ENCODE measurements at places on chromosomes 16 and 17.
A peak's percentile ranks its signal among the peaks of the same experiment; 100 is the strongest.

- peak; percentile 75 for DNase-seq
These were observed 504 bp downstream of the SRSF1 start for GRCh38 chr17:58006560-58006923.

DNA sequence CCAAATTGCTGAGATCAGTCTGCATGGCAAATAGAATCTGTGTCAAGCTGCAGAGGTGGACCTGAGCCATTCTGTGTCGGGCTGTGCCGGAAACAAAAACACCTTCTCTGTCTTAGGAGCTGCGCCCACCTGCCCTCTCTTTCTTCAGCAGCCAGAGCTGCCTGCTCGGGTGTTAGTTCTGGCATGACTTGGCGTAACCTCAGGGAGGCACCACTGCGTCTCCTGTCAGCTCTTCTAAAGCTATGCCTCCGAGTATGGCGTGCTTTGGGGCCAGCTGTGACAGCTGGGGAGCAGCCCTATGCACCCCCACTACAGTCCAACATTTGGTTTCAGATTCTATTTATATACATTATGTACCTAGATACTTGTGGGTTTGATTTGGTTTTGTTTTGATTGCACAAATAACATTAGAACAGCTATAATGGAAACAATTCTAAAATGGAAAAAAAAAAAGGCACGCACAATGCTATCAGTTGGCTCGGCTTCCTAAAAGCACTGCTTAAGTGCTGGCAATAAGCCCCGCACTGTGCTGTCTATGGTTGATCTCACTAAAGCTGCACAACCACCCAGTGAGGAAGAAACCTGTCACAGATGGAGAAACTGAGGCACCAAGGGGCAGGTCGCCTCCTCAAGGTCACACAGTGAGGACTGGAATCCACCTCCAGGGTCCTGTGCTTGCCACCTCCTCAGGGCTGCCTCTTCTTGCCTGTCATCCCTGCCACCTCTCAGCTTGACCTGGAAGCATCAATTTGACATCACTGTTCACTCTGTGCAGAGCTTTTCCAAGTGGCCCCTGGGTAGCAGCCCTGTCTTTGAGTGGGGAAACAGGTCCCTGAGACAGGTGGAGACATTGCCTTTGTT is 18.7 kb upstream of the ADGRG1 start:
- DNase-seq, result no peak

GRCh38 chr17:80564545-80564944 is 19.9 kb downstream of the RPTOR start:
- no peak for DNase-seq

- no peak for DNase-seq
These were observed 19.9 kb upstream of the CALB2 start for GRCh38 chr16:71338632-71339031.

- no peak for DNase-seq
These were observed 47.5 kb downstream of the NT5M start for GRCh38 chr17:17350491-17351355.

DNA sequence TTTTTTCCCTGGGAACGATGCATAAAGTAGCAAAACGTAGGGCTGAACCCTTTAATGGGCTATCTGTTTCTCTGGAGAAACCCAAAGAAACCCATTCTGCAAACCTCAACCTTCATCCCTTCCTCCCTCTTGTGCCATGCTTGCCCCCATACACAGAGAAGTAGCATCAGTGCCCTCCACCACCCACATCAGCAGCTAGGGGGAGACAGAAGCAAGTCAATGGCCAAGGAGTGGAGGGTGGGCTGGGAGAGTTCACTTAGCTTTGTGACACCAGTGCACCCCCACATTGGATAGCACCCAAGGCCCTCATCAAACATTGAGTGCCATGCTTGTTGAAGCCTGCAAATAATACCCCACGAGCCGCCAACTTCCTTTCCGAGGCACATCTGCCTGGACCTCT is 282.4 kb downstream of the ABCC12 start:
- DNase-seq, result no peak

- DNase-seq, result no peak
These were observed 833.6 kb upstream of the SOX9 start for GRCh38 chr17:71287071-71287823.

- no peak for DNase-seq
These were observed 1.1 kb downstream of the ZNF423 start for GRCh38 chr16:49854796-49855203.

GRCh38 chr16:79713609-79714309 is 113.2 kb upstream of the MAF start:
- DNase-seq, result no peak

- DNase-seq, result no peak
These were observed at the start of gene CTRB2 for GRCh38 chr16:75206749-75207451. Gene CTRB2 (minus strand): TSS chr16:75207161. CDS start chr16:75207141, 20 bp downstream.

GRCh38 chr16:3050487-3050886 is 4.1 kb downstream of the MMP25 start:
- no peak for DNase-seq

DNA sequence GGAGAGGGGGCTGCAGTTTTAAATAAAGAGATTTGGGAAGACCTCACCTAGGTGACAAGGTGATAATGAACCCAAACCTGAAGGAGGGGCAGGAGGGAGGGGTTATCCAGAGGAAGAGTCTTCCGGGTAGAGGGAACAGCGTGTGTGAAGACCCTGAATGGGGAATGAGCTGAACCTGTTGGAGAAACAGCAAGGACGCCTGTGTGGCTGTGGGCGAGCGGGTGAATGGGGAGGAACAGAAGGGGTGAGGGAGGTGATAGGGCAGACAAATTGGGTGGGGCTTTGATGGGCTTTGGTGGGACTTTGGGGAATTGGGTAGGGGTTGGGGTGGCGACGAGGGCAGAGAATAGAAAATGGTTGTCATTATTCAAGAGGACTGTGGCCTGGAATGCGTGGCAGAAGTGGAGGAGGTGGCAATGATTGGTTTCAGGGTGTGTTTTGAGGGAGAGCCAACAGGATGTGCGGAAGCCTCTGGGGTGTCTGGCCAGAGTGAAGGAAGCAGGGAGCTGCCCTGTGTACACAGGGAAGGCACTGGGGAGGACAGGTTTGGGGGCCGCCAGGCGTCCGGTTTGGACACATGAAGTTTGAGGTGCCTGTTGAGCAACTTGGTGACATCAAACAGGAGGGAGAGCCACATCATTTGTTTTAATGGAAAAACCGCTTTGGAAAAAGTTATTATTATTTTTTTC is 48.7 kb downstream of the NKD1 start:
- DNase-seq, result no peak

DNA sequence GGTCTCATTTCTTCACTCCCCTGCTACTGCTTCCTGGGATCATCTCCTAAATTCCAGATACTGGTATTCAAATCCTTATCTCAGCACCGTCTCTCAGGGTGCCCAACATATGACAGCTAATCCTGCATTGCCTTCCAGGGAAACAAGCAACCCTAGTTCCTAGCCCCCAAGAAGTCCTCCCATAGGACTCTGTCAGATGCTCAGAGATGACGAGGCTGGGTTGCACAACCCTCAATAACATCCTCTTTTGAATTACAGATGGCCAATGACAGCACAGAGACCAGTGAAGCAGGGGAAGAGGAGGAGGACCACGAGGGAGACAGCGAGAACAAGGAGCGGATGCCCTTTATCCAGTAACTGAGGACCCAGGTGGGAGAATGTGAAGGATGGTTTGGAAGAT is 45.0 kb upstream of the CLEC3A start:
- no peak for DNase-seq

DNA sequence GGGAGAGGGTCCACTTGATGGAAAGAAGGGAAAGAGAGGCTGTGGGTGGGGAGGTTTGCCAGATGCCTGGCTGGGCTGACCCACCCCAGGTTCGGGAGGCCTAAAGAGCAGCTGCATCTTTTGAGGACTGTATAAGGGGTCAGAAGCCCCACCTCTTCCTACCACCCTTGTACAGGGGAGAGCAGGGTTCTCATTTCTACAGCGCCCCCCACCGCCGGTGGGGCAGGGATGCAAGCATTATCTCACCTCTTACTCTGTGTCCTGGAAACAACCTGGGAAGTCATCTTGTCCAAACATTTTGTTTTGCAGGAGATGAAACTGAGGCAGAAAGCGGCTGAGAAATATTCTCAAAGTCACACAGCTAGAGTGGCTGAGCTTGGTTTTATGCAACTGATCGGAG is 22.5 kb upstream of the CCDC182 start:
- DNase-seq, result no peak

GRCh38 chr17:45705123-45706009 is 78.8 kb upstream of the CRHR1 start:
- DNase-seq, result peak; percentile 31

GRCh38 chr16:50165473-50165872 is 12.4 kb downstream of the TENT4B start:
- DNase-seq, result no peak

DNA sequence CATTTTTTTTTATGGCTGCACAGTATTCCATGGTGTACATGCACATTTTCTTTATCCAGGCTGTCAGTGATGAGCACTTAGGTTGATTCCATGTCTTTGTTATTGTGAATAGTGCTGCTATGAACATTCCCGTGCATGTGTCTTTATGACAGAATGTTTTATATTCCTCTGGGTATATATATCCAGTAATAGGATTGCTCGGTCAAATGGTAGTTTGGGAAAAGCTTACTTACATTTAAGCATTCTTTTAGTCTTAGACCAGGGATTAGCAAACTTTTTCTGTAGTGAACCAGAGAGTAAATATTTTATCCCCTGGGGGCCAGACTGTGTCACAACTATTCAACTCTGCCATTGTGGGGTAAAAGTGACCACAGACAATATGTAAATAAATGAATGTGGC is 40.2 kb downstream of the MED13 start:
- no peak for DNase-seq

DNA sequence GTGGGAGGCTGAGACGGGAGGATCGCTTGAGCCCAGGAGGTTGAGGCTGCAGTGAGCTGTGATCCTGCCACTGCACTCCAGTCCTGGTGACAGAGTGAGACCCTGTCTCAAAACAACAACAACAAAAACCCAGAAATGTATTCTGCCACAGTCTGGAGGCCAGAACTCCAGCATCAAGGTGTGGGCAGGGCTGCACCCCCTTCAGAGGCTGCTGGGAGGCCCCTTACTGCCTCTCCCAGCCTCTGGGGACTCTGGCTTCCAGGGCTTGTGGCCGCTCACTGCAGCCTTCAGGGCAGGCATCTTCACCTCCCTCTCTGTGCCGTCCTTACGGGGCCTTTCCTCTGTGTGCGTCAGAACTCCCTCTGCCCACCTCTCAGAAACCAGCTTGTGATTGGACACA is 209.4 kb upstream of the GSE1 start:
- no peak for DNase-seq

DNA sequence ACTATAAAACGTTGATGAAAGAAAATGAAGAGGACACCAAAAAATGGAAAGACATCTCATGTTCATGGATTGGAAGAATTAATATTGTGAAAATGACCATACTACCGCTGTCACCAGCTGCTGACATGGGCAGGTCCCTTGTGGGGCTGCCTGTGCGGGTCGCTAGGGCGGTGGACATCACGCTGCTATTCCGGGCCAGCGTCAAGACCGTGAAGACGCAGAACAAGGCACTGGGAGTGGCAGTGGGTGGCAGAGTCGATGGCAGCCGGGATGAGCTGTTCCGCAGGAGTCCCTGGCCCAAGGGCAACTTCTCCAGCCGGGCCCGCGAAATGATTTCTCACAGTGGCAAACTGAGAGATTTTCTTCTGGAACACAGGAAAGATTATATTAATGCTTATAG is 48.2 kb upstream of the NSRP1 start:
- DNase-seq, result no peak

GRCh38 chr16:57591870-57592485 is 36.5 kb upstream of the ADGRG1 start:
- no peak for DNase-seq

DNA sequence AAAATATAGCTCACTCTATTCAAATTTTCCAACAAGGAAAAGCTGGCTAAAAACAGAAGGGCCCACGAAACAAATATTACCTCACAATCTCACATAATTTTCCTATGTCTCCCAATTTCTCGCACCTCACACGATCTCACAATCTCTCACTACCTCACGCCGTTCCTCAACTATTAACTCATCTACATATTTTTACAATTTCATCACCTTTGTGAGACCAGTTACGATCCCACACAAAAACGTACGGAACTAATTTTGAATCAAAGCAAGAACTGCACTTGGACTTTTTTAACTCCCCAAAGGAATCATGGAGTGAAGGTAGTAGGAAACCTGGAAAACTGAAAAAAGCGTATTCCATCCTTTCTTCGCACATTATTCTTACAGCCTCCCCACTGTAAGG is 1.1 kb downstream of the CBX1 start:
- DNase-seq, result no peak

- peak; percentile 69 for DNase-seq
These were observed 16.8 kb downstream of the NQO1 start for GRCh38 chr16:69709456-69710084.

GRCh38 chr17:37123941-37124820 is 175.4 kb downstream of the AATF start:
- no peak for DNase-seq

GRCh38 chr17:44977065-44977464 is 9.0 kb upstream of the C1QL1 start:
- no peak for DNase-seq

DNA sequence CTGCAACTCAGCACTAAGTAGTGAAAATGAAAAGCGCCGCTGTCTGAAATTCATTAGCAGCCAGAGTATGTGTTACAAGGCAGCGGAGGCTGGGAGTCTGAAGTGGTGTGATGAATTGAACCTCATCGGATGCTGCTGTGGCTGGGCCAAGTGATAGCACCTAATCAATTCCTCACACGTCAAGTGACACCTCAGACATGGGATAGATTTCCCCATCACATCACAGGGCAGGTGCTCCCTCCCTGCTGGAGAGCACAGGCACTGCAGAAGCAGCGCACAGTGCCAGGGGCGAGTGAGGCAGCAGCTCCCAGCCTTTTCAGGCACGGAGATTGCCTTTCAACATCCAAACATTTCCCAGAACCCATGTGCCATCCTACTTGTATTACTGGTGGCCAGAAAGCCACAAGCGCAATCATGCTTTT is 32.2 kb downstream of the DRC3 start:
- no peak for DNase-seq

- no peak for DNase-seq
These were observed 11.6 kb downstream of the IL34 start for GRCh38 chr16:70657956-70658355.

DNA sequence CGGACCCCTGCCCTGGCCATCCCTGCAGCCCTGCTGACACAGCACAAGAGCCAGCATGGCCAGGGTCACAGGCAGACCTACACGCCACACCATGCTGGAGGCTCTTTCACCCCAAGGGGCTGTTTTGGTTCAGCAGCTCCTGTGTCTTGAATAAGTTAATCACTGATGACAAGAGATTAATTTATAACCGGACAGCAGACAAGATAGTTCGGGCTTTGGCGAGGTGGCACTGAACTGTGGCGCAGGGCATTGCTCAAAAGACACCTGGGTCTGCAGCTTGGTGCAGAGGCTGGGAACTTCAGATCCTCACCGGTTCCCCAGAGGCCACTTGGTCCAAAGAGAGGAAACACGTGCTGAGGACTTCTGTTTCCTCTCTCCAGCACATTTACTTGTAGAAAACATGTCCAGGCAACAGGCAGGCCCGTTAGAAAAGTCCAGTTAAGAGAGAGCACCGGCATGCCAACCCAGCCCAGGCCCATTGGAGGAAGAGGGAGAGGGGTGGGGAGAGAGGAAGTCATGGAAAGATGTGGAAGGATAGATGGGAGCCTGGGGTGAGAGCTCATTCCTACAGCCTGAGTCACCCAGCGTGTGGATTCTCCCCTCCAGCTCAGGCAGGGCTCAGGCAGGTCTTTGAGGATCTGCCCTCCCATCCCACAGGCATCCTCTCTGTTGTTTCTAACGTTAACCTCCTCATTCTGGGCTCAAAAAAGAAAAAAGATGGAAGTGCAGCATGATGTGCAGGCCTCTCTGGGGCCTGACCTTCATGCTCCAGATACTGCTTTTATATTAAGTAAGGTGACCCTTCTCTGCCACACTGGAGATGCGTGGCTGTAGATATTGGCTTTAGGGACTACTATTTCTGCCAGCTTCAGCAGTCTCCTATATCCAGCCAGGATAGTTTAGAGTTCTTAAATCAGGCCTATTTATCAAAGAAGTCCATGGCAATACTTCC is 80.0 kb upstream of the HNF1B start:
- peak; percentile 29 for DNase-seq
